ENCODE measurements at places on chromosomes 1 and 21.

DNA sequence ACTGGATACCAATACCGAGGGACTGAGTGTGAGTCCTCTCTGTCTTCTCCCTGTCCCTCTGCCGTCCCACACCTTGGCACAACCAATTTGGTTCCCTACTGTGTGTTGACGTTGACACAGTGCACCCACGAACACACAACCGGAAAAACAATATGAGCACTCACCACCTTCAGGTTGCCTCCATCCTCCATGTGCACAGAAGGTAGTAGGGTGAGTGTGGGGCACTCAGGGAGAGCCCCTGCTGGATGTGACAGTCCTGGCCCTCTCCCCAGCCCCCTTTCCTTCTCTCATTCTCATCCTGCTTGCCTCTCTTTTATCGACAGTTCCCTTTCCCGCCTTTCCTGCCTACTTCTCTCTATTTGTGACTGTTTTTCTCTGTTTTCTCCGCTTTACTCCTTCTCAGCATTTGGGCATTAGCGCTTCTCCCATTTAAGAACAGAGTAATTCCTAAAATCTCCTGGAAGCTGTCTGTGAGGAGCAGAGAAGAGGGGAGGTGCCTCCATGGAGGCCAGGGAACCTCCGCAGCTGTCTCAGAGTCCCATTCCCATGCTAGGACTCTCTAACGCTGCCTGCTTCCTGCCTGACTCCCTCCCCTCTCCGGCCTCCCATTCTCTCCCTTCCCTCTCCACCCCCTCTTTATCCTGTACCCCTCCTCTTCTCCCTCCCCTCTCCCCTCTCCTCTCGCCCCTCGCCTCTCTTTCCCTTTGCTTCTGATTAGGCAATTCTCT, 16.4 kb downstream of the CADM3 start:
- no peak for DNase-seq

DNA sequence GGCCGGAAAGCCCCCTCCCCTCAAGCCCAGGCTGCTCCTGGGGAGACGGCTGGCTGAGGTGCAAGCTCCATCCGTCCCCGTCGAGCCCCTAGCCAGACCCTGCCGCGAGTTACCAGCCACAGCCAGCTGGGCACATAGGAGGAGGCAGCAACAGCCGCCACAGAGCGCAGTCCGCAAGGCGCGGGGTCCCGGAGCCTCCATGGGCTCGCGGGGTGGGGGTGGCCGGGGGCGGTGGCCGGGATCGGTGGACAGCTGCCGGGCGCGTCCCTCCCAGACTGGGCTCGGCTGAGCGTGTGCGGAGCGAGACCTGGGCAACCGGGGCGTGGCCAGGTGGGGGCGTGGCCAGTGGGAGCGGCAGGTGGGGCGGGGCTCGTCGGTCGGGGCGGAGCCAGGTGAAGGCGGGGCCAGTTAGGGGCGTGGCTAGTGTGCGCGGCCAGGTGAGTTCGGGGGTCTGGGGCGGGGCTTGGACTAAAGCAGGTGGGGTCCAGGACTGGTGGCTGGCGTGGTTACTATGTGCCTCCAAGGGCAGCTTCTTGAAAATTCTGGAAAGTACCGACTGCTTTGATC, at the start of gene CD164L2:
TSS of gene CD164L2 (minus strand) at position 295 of the 567 bp plus-strand sequence. CDS start at position 201, 94 bp downstream.
- DNase-seq, result peak; percentile 39

DNA sequence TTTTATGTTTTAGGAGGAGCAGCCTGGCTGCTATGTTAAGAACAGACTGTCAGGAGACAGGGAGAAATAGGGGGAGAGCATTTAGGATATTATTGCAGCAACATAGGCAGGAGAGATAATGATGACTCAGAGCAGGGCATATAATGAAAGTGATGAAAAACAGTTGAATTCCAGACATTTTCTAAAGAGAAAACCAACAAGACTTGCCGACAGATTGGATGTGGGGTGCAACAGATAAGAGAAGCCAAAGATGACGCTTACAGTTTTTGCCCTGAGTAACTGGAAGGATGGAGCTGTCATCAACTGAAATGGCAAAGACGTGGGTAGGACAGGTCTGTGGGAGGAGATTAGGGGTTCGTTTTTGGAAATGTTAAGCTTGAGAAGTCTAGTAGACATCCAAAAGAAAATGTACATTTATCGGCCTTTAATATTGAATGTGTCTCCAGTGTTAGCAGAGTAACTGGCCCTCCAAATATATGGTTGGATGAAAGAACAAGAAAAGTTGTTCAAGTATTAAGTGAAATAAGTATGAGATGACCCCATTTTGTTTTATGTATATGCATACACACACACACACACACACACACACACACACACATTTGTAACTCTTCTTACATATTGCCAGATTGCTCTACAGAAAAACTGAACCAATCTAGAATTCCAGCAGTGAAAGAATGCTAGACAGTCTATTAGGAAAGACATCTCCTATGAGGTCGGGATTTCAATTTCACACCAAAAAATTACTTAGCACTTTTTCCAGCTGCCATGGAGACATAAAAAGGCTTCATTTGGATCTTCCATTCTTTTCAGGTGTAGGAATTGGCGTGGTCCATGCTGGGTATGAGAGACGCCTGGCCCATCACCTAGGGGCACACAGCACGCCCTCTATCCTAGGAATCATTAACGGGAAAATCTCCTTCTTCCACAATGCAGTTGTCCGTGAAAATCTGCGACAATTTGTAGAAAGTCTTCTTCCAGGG, 17.2 kb downstream of the DNAJC16 start:
- DNase-seq, result no peak

DNA sequence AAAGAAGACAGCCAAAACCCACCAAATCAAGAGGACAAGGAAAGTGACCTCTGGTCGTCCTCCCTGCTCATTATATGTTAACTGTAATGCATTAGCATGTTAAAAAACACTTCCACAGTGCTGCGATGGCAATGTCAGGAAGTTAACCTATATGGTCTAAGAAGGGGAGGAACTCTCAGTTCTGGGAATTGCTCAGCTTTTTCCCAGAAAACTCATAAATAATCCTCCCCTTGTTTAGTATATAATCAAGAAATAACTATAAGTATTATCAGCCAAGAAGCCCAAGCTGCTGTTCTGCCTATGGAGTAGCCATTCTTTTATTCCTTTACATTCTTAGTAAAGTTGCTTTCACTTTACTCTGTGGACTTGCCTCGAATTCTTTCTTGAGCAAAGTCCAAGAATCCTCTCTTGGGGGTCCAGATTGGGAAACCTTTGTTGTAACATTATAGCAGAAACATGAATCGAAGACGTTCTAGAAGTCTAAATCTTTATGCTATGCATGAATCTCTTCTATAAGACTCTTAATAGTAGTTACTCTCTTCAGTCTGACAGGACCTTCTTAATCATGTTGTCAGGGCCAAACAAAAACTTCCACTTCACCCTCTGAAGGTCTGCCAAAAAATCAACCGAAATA, 110.0 kb upstream of the VANGL1 start:
- DNase-seq, result no peak

DNA sequence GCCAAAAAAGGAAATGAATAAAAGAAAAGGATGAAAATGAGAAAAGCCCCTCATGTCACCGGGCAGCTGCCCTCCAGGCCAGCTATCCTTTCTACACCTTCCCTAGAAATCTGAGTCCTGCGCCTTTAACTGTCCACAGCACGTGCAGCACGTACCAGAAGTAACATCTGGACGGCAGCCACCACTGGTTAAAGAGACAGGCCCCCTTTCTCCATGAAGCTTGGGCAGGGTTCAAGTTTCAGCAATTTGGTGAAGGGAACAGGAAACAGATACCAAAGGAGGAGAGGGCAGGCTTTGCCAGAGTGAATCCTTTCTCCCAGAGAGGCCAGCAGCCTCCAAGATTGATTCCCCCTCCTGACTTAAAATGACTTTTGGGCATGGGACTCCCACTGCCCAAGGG, 3.6 kb upstream of the KIAA2013 start:
- DNase-seq, result no peak

DNA sequence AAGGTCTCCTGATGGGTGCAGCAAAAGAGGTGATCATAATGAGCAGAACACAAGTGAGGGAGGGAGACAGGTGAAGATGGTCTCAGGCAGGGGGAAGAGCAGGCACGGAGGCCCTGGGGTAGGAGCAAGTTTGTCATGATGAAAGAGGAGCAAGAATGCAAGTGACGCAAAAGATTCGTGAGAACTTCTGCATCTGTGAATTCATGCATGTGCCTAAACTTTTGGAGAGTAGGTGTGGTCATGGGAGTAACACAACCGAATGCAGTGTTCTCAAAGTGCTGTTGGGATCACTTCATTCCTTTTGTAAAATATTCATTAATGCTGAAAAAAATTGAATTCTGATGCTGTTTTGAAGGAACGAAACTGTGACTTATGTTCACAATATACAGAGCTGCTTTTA, 47.3 kb upstream of the ZP4 start:
- DNase-seq, result no peak

- no peak for DNase-seq
These were observed 56.5 kb upstream of the DNAH14 start for GRCh38 chr1:224872832-224873433.

- DNase-seq, result no peak
These were observed 83.9 kb downstream of the RPE65 start for GRCh38 chr1:68365709-68366382.

- DNase-seq, result no peak
These were observed 4.9 kb downstream of the KLHL21 start for GRCh38 chr1:6597777-6598131.

DNA sequence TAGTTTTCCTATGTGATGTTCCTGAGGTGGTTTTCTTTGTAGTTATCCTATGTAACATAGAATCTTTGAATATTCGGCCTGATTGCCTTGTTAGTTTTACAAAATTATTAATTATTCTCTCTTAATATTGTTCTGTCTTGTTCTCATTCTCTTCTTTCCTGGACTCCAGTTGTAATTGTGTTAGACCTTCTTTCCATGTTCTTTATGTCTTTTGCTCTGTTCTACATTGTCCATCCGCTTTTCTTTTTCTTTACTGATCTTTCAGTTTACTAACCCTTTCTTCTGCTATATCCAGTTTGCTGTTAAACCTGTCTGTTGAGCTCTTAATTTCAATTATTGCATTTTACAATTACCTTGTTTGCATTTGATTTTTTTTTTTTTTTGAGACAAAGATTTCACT, 89.3 kb downstream of the PEX14 start:
- no peak for DNase-seq

DNA sequence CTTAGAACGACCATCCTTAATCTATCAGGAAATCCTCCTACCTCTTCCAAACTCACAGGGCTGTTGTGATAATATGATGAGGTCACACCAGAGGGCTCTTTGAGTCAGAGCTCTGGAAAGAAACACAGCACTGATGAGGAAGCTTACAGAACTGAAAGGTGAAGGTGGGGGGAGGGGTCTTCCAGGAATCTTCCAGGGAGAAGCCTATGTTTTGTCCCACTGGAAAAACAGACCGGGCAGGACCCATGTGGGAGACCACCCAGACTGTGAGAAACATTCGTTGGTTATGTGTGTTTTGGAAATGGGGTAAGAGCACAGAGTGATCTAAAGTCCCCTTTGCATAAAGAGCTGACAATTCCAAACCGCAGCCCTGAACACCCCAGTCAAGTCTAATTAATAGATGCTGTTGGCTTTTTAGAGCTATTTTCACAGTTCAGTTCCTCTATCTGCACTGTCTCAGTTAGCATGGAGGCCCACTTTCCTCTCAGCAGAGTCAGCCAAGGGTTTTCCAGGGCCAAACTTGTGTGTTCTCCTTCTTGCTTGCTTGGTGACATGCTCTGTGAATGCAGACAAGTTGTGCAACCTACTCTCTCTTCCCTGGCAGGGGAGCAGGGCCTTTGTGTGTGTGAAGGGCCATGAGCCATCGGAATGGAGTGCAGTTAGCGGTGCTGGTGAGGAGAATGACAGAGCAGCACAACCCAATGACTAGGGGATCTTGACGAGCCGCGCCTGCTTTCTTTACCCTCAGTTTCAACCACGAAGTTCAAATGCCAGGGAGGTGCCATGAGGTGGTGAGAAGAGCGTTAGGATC, 12.3 kb downstream of the PHLDA3 start:
- DNase-seq, result no peak

DNA sequence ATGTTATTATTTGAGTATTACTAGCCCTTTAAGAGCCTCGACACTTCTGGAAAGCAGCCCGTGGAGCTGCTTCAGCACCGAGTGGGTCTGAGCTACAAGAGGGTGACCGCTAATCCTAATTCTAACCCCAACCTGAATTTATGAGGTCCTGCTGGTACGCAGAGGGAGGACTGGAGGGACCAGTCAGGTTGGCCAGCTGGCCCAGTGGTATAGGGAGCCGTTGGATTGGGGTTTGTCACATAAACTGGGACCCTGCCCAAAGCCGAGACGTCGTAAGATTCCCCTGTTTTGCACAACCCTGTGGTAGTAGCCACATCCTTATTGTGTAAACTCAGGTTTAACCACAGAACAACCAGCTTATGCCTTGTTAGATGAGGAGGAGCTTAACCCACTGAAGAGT, 60.8 kb upstream of the F3 start:
- DNase-seq, result no peak

DNA sequence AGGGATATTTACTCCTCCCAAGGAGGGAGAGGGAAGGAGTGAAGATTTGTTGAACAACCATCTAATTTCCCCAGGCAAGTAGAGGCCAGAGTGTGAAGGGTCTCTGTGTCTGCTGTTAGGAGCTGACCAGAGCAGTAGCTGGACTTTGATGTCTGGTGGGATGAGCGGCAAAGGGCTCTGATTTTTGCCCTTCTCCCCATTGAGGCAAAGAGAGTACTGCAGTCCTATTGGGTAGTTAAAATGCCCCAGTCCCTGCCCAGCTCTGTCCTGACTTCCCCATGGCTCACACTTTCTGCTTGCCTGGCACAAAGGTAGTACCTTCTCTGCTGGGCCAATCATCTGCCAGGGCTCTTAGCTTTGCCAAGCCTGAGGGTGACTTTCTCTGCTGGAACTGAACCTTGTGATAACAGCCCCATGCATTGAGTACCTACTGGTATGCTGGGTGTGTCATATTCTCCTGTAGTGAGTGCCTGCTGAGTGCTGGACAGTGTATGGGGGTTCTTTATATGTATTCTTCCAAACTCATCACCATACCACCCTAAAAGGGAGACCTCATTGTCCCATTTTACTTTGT, 64.0 kb upstream of the SELENON start:
- DNase-seq, result no peak

DNA sequence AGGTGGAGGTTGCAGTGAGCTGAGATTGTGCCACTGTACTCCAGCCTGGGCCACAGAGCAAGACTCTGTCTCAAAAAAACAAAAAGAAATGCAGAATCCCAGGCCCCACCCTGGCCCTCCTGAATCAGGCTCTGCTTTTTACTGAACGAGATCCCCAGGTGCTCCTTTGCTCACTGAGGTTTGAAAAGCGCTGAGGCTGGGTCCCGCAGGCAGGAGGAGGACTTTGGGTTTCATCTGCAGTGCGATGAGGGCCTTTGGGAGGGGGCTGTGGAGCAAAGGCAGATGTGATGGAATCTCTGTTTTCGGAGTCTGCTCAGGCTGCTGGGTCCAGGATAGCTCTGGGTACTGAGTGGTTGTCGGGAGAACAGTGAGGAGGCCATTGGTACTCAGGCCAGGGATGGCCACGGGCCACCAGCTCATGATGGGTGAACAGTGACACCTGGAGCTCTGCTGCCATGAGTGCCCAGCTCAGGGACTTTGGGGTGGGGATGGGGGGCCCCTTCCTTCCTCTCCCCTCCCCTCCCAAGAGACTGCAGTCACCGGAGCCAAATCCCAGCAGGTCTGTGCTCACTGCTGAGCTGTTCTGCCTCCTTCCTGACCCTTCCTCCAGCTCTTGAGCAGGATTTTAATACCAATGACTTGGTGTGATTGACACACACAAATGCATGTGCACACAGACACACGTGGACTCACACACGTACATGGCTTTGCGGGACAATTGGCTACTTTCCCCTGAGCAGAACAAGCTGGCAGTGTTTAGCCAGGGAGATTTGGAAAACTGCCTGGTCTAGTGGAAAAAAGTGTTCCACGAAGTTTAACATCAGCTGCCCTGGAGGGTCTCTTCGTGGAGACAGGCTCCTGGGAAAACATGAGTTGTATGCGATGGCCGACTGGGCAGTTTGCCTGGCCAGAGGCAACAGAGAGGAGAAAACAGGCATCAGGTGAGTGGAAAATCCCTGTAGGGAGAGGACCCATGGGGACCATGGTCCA, 3.6 kb upstream of the DHRS3 start:
- no peak for DNase-seq

All from NCI-H1048 (cell line).